Activated T-cell treated with anti-CD3 and anti-CD28 coated beads, Interleukin-2, amount 50 U/mL, for 72 hours (primary cell): ENCODE measurements at places on chromosomes 5 and 9. TPM values are rescaled to one million over a fixed set of nuclear protein-coding genes. Genes with fewer than 3 reads are reported as not detected.

DNA sequence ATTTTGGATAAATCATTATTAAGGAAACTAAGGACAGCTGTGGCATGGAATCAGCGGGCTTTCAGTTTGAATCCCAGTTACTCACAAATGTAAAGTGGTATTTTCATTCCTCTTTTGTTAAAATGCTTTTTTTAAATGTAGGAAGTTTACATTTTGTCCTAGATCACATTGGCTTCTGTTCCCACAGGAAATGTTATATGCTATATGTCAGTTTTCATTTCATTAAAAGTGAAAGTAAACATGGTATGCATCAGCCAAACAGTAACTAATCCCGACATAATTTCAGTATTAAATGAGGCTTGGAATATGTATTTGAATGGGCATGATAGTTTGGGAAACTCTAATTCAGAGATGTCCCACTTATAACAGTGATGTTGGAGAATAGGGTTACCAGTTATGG, 18.6 kb upstream of the SMIM15 start:
- no peak overlapping the region for H3K27ac ChIP-seq
- DNase-seq: no peak
- H3K27me3 ChIP-seq: no peaks in the 10 kb centered on the region
- H3K4me1 ChIP-seq: no peaks in the 10 kb centered on the region
- no peak overlapping the region for H3K4me3 ChIP-seq
- no peaks in the 10 kb centered on the region for H3K36me3 ChIP-seq

DNA sequence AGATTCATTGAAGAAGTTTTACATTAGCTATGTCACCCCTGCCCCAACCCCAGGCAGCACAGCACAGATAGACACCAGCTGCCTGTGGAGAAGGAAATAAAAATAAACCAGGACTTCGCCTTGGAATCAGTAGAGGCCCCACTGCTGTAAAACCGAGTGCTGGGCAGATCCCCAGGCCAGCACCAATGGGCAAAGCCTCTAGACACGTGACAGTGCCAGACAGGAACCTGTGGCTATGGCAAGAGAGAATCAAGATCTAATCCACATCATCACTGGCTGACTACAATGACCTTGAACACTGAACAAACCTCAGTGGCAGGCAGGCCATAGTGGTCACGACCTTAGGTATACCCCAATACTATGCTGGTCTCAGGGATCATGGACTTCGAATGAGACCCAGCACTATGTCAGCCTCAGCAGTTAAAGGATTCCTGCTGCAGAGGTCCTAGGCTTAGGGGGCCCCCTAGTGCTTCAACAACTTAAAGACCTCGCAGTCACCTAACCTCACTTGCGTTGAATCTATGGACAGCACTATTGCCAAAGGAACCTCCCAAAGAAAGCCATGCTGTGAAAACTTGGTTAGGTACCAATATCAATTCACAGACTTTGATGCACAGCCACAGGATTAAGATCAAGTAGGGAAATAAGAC, 2118.6 kb upstream of the C9orf72 start:
- H3K27me3 ChIP-seq: no peaks in the 10 kb centered on the region
- no peak overlapping the region for H3K4me3 ChIP-seq

DNA sequence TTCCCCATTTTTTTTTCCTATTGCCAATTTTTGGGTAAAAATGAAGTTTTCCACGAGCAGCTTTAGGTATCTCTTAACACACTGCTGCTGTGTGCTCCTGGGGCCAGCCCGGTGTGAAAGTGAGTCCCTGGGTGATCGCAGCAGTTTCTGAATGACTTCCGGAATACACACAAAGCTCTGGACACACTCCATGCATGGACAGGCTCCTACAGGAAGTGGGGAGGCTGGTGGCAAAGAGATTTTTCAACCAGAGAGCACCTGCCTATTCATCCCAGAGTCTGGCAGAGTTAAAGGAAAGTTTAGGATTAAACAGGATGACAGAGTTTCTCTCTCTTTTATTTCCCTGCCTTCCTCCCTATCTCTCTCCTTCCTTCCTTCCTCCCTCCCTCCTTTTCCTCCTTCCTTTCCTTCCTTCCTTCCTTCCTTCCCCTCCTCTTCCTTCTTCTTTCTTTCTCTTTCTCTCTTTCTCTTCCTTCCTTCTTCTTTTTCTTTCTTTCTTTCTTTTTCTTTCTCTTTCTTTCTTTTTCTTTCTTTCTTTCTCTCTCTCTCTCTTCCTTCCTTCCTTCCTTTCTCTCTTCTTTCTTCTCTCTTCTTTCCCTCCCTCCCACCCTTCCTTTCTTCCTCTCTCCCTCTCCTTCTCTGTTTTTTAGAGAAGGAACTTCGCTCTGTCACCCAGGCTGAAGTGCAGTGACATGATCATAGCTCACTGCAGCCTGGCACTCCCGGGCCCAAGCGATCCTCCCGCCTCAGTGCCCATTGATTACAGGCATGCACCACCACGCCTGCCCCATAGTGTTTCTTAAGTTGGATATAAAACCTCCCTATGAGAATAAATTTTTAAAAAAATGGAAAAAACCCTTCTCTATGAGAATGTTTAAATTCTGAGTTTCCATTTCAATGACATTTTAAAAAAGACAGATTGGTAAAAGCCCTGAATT, 38.7 kb upstream of the UBTD2 start:
- H3K4me1 ChIP-seq: no peaks in the 10 kb centered on the region
- no peak overlapping the region for H3K4me3 ChIP-seq

Gene GBGT1
- total RNA-seq: 2.0 TPM

Gene ZDHHC11B
- total RNA-seq: not detected

GRCh38 chr9:38036359-38037084, 32.5 kb downstream of the SHB start:
- no peak overlapping the region for H3K27ac ChIP-seq
- H3K27me3 ChIP-seq: no peaks in the 10 kb centered on the region
- H3K4me1 ChIP-seq: no peaks in the 10 kb centered on the region
- no peaks in the 10 kb centered on the region for H3K36me3 ChIP-seq
- H3K4me3 ChIP-seq: no peak overlapping the region

Gene CARTPT
- not detected for total RNA-seq

- H3K27ac ChIP-seq: no peak overlapping the region
- DNase-seq: no peak
- no peaks in the 10 kb centered on the region for H3K36me3 ChIP-seq
- no peak overlapping the region for H3K4me3 ChIP-seq
- H3K4me1 ChIP-seq: peaks cover 7% of the 10 kb centered on the region
Measured at GRCh38 chr9:15332939-15333338, 25.9 kb upstream of the TTC39B start.

DNA sequence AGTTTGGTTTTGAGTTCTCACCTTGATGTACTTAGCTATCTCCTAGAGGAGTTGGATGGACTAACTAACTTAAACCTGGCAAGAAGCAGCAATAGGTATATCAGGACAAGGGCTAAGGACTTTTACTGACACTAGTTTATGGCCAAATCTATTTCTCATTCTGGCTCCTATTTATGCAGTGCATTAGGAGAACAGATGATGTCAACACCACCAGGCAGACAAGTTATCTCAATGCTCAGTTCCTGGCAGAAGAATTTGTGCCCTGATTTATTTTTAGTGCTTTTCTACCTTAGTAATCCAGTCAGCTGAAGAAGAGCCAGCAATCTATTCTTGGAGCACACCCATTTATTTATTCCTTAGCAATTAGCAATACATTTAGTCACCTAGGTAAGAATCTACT, 30.7 kb upstream of the MYOT start:
- H3K36me3 ChIP-seq: no peaks in the 10 kb centered on the region
- no peak for DNase-seq
- H3K4me1 ChIP-seq: no peaks in the 10 kb centered on the region
- H3K4me3 ChIP-seq: no peak overlapping the region
- no peak overlapping the region for H3K27ac ChIP-seq

DNA sequence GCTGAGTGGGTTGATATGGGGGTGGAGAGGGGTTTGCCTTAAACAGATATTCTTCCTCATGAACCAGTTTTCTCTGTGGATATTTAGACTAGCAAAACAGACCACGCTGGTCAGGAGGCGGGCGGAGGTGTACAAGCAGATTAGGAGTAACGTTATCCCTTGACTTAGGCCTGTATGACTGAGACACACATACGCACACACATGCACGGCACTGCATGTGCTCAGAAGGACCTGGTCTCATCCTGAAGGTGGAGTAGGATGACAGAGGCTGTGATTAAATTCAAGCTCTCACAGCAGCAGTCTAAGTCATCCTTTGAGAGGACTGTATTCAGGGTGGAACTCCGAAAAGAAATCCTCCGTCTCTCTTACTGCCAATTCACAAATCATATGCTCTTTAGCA, 209.7 kb downstream of the DIRAS2 start:
- H3K27me3 ChIP-seq: peaks cover 16% of the 10 kb centered on the region
- H3K4me1 ChIP-seq: no peaks in the 10 kb centered on the region
- no peaks in the 10 kb centered on the region for H3K36me3 ChIP-seq

GRCh38 chr9:122954253-122954691, 13.5 kb downstream of the RABGAP1 start:
- no peaks in the 10 kb centered on the region for H3K27me3 ChIP-seq
- no peak overlapping the region for H3K4me3 ChIP-seq
- peaks cover 4% of the 10 kb centered on the region for H3K36me3 ChIP-seq
- H3K27ac ChIP-seq: no peak overlapping the region

DNA sequence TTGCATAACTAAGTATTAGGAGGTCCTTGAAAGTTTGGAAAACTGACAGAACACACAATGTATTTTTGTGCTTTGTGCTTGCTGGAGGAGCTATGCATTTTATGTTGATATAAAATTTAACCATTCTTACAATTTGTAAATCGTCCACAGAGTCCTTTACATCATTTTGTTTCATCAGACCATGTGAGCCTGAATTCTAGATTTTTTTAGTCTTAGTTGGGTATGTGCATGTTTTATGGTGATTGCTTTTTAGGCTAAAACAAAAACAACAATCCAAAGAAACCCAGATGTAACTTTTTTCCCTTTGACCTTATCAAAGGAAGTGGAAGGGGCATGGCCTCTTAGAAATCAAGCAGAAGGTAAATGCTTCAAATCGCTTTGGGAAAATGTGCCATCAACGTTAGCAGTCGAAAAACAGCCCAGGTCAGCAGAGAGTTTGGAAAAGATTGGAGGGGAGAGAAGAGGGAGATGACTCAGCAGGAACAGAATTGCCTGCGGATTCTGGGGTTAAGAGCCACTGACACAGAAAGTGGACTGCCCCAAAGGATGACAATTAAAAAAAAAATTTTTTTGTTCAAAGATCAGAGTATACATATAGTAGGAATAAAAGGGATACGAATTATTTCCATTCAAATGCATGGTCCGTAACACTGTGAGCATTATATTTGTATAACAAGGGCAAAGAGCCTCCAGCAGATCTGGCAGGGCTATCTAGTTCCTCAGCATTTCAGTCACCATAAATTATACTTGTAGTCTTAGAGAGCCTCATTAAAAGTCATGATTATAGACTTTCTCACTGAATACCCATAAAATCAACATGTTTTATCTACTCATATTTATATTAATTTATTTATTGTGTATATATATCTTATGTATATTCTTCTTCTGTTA, 253.5 kb upstream of the HAPLN1 start:
- no peaks in the 10 kb centered on the region for H3K27me3 ChIP-seq
- H3K4me3 ChIP-seq: no peak overlapping the region

DNA sequence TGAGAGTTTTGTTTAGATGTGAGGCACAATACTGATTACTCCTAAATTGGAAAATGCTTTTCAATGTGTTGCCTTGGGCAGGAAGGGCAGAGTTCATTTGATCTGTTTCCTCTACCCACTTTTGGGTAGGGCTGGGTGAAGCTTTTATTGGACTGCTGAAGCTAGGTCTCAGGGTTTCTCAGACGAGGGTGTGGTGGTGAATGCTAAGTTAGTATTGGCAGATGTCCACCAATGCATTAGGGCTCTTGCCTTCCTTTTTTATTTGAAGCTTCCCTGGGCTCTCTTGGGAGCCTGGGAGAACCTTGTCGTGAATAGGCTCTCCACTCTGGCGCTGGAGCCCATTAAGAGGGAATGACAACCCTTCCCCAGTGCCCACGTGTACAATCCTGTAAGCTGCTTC, 23.1 kb downstream of the SPTAN1 start:
- DNase-seq: no peak
- peaks cover 44% of the 10 kb centered on the region for H3K36me3 ChIP-seq
- peaks cover 10% of the 10 kb centered on the region for H3K4me1 ChIP-seq
